Lower lobe of right lung (tissue), 2 donors: ENCODE measurements at places on chromosomes 2 and 18. TPM values are rescaled to one million over a fixed set of nuclear protein-coding genes. Genes with fewer than 3 reads are reported as not detected.

DNA sequence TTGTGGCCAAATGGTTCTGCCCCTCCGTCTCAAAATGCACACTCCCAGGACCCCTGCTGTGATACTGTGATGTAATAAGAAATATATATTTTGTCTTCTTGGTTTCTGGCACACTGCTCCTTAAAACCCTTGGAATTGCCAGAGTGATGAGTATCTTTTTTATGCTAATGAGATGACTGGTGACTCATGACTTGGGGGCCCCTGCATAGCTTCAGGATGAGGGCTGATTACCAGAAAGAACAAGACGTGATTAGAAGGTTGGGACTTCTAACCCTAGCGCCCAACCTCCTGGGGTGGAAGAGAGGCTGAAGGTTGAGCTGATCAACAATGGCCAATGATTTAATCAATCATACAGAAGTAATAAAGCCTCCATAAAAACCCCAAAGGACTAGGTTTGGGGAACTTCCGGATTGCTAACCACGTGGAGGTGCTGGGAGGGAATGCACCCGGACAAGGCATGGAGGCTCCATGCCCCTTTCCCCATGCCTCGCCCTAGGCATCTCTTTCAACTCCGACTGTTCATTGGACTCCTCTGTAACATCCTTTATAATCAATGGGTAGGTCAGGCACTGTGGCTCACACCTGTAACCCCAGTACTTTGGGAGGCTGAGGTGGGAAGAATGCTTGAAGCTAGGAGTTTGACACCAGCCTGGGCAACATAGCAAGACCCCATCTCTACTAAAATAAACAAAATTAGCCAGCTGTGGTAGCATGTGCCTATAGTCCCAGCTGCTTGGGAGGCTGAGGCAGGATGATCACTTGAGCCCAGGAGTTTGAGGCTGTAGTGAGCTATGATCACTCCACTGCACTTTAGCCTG, 89.1 kb downstream of the HS1BP3 start:
- no peak for DNase-seq
- no peaks in the 10 kb centered on the region for H3K36me3 ChIP-seq
- no peaks in the 10 kb centered on the region for H3K27me3 ChIP-seq
- H3K4me1 ChIP-seq: no peaks in the 10 kb centered on the region

GRCh38 chr2:71736091-71736861, 282.9 kb downstream of the DYSF start:
- no peaks in the 10 kb centered on the region for H3K36me3 ChIP-seq
- H3K4me3 ChIP-seq: no peak overlapping the region
- no peak overlapping the region for H3K27ac ChIP-seq
- no peak for DNase-seq
- H3K4me1 ChIP-seq: no peaks in the 10 kb centered on the region

DNA sequence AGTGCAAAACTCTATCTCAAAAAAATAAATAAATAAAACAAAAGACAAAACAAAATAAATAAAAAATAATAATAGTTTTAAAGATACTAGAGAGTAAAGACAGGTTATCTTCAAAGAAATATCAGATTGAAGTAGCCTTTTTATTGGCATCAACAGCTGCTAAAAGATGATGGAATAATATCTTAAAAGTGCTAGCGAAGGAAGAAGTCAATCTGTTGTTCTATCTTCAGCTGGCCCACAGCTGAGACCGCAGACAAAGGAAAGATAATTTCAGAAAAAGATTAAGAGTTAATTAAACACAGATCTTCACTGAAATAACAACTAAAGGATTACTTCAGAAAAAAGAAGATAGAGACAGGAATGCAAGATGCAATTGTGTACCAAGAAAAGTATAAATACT, 130.2 kb upstream of the PKDCC start:
- no peaks in the 10 kb centered on the region for H3K27me3 ChIP-seq
- no peaks in the 10 kb centered on the region for H3K36me3 ChIP-seq
- DNase-seq: no peak

- no peak overlapping the region for H3K4me3 ChIP-seq
- no peaks in the 10 kb centered on the region for H3K27me3 ChIP-seq
- no peak overlapping the region for H3K27ac ChIP-seq
- DNase-seq: peak; percentile 48
- no peaks in the 10 kb centered on the region for H3K4me1 ChIP-seq
Observed at GRCh38 chr2:22904126-22904684, 480.8 kb upstream of the KLHL29 start.

DNA sequence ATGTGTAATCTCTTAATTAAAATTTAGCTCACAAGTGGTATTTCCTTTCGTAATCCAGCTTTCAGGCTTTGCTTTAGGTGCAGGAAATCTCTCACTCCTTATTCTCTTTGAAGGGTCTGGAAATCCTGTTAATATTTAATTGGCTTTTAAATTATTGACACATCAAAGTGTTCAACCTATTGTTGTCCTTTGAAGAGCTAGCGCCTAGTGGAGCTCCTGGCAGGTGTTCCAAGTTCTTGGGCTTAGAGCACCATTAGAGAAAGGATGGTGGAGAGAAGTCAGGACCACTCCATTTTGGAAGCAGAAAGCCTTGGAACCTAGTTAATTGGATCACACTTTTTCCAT, 92.4 kb downstream of the CABLES1 start:
- no peak overlapping the region for H3K4me3 ChIP-seq
- H3K27ac ChIP-seq: peak overlapping the region; percentile 73
- peaks cover 1% of the 10 kb centered on the region for H3K36me3 ChIP-seq
- no peak for DNase-seq
- peaks cover 76% of the 10 kb centered on the region for H3K4me1 ChIP-seq

DNA sequence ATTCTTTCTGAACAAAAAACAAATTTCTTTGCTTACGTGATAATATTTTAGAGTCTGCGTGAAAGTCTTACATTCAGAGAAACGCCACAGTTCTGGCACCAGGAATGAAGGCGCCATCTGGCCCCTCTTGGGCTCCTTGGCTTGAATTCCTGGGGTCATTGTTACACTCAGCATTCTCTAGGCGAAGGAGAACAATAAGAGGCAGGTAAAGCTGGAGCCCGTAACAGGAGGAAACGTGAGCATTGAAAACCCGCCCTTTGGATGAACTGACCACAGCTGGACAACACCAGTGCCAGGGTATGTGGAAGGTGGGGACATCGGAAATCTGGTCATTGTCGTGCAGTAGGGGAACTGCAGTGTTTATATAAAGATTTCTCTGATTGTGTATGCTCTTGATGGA, 144.8 kb downstream of the RNF152 start:
- H3K27ac ChIP-seq: peak overlapping the region; percentile 58
- no peaks in the 10 kb centered on the region for H3K36me3 ChIP-seq
- no peaks in the 10 kb centered on the region for H3K27me3 ChIP-seq
- H3K4me3 ChIP-seq: no peak overlapping the region

DNA sequence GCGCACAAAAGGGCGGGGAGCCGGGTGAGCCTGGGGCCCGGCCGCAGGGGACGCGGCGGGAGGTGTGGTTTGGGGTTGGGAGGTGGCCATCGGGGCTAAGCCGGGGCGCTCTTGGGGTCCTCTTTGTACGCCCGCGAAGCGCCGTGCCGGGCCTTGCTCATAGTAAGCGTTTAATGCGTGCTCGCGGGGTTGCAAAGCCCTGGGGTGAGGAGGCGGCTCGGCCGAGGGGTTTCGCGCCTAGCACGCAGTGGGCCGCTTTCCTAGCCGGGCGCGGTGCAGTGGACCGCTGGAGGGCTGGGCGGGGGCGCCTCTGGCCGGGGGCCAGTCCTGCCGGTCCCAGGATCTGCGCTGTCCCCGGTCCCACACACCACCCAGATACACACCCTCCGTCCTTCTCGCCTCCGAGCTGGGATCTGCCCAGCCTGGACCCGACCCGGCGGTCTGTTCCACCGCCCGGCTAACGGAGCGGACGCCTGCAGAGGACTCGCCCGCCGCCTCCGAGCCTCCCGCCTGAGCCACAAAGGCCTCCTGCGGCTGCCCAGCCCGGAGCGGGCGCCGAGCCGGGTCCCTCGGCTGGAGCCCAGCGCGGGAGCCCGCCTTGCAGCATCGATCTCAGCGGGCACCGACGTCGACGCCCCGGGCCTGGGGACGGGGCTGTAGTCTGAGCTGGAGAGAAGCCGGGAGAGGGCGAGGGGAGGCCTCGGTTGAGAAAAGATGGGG, 564 bp downstream of the DPYSL5 start:
- peak overlapping the region; percentile 36 for H3K4me3 ChIP-seq
- H3K27ac ChIP-seq: no peak overlapping the region
- peaks cover 38% of the 10 kb centered on the region for H3K4me1 ChIP-seq
- peaks cover 84% of the 10 kb centered on the region for H3K27me3 ChIP-seq
- H3K36me3 ChIP-seq: no peaks in the 10 kb centered on the region
- no peak for DNase-seq

- no peaks in the 10 kb centered on the region for H3K36me3 ChIP-seq
- no peak for DNase-seq
- no peak overlapping the region for H3K27ac ChIP-seq
- no peaks in the 10 kb centered on the region for H3K27me3 ChIP-seq
- no peaks in the 10 kb centered on the region for H3K4me1 ChIP-seq
- H3K4me3 ChIP-seq: no peak overlapping the region
Observed at GRCh38 chr18:34039201-34039600, 185.5 kb downstream of the NOL4 start.

GRCh38 chr2:85269959-85270358, 57.8 kb downstream of the TGOLN2 start:
- no peaks in the 10 kb centered on the region for H3K36me3 ChIP-seq
- DNase-seq: no peak
- peaks cover 35% of the 10 kb centered on the region for H3K4me1 ChIP-seq
- no peak overlapping the region for H3K4me3 ChIP-seq

DNA sequence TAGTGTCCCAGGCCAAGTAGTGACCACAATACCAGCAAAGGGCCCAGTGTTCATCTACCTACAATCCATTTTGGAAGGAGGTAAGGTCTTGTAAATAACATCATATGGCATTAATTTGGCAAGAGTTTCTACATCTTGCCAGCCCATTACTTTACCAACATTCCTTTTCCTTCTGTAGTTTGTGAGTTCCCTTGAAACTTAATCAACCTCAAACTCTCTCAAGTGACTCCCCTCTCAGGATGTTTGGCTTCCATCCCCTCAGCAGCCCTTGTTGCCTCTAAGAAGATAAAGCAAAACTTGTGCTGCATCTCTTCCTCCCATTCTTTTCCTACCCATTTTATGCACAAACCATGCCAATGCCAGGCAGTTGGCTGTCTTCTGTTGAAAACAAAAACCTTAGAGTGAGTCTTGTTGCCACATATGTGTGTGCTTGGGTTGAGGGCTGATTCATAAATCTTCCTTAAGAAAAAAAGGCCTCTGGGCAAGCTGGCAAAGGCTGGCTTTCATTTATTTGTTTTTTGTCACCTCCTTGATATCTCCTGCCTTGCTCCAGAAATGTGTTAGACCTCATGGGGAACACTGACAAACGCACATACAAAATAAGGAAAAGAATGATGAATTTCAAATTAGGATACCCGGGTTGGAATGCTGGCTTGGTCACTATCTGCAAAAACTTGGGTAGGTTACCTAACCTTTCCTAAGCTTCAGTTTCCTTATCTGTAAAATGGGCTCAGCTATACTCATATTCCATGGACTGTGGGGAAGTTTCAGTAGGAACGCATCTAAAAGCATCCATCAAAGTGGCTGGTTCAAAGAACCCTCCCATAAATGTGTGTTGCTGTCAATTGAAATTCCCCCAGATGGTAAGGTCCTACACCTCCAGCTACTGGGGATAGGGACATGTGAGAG, 29.4 kb upstream of the ST3GAL5 start:
- no peaks in the 10 kb centered on the region for H3K36me3 ChIP-seq
- no peaks in the 10 kb centered on the region for H3K27me3 ChIP-seq
- no peak for DNase-seq
- peaks cover 12% of the 10 kb centered on the region for H3K4me1 ChIP-seq
- H3K4me3 ChIP-seq: no peak overlapping the region

DNA sequence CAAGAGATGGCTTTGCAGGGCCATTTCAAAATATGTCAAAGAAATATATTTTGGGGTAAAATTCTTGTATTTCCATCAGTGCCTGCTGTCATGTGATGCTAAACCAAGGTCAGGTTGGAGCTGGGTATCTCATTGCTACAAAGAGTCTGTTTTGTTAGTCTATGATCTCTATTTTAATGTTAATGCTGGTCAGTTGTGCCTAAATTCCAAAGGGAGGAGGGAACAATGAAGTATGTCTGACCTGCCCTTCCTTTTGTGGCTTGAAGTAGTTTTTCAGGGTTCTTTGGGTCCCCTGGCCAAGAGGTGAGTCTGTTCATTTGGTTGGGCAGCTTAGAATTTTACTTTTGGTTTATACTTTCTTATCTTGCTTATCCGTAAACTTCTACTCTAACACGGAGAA, 61.6 kb upstream of the DYNAP start:
- no peak for DNase-seq
- H3K27ac ChIP-seq: no peak overlapping the region
- H3K4me1 ChIP-seq: no peaks in the 10 kb centered on the region
- no peaks in the 10 kb centered on the region for H3K27me3 ChIP-seq
- no peak overlapping the region for H3K4me3 ChIP-seq

GRCh38 chr2:24400207-24400907, 40.0 kb upstream of the ITSN2 start:
- H3K27me3 ChIP-seq: peaks cover 11% of the 10 kb centered on the region
- DNase-seq: no peak
- no peak overlapping the region for H3K27ac ChIP-seq
- H3K4me3 ChIP-seq: no peak overlapping the region
- no peaks in the 10 kb centered on the region for H3K4me1 ChIP-seq

GRCh38 chr2:141501752-141502151, 629.1 kb downstream of the LRP1B start:
- H3K4me1 ChIP-seq: no peaks in the 10 kb centered on the region
- H3K36me3 ChIP-seq: no peaks in the 10 kb centered on the region
- H3K27me3 ChIP-seq: no peaks in the 10 kb centered on the region

DNA sequence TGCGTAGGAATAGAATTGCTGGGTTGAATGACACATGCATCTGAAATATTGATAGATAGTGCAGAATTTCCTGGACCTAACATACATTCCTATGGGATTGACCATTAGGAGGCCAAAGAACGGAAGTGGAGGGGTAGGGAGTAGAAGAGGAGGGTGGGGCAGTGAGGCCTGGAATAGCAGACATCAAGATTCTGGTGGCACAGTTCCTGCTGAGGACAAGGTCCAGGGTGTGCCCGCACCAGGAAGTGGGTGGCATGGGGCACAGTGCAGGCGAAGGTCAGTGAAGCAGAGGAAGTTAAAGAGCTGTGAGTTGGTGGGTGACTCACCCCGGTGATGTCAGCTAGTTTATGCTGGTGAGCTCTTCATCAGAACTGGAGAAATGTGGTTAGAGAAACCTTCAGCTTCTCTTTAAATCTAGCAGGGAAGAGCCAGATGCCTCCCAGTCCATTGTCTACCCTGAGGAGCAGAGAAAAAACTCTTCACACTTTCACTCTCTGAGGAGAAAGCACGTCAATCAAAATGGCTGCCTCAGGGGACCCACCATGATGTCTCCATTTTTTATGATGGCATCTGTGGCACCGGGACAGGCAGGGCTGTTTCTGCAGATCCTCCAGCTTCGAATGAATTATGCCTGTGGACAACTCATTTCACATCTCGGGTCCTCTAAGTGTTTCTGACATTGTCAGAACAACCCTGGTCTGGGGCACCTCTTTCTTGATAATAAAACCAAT, 55.9 kb upstream of the CTLA4 start:
- no peaks in the 10 kb centered on the region for H3K36me3 ChIP-seq
- peaks cover 56% of the 10 kb centered on the region for H3K4me1 ChIP-seq
- no peak overlapping the region for H3K4me3 ChIP-seq
- H3K27ac ChIP-seq: peak overlapping the region; percentile 34
- H3K27me3 ChIP-seq: no peaks in the 10 kb centered on the region

GRCh38 chr18:13465124-13465446, 246.5 kb downstream of the LDLRAD4 start:
- DNase-seq: no peak
- H3K36me3 ChIP-seq: no peaks in the 10 kb centered on the region
- H3K27me3 ChIP-seq: no peaks in the 10 kb centered on the region
- peaks cover 30% of the 10 kb centered on the region for H3K4me1 ChIP-seq
- peak overlapping the region; percentile 47 for H3K27ac ChIP-seq

The UNC50 gene
- total RNA-seq: 53.7 TPM

The POMC gene
- total RNA-seq: 3.9 TPM

The CPLX4 gene
- not detected for total RNA-seq

The CPS1 gene
- 3.0 TPM for total RNA-seq

The IGFBP2 gene
- total RNA-seq: 37.7 TPM

The GAL3ST2 gene
- total RNA-seq: not detected

The ANKAR gene
- total RNA-seq: 10.3 TPM
